ENCODE measurements at places on chromosomes 7 and 10.

DNA sequence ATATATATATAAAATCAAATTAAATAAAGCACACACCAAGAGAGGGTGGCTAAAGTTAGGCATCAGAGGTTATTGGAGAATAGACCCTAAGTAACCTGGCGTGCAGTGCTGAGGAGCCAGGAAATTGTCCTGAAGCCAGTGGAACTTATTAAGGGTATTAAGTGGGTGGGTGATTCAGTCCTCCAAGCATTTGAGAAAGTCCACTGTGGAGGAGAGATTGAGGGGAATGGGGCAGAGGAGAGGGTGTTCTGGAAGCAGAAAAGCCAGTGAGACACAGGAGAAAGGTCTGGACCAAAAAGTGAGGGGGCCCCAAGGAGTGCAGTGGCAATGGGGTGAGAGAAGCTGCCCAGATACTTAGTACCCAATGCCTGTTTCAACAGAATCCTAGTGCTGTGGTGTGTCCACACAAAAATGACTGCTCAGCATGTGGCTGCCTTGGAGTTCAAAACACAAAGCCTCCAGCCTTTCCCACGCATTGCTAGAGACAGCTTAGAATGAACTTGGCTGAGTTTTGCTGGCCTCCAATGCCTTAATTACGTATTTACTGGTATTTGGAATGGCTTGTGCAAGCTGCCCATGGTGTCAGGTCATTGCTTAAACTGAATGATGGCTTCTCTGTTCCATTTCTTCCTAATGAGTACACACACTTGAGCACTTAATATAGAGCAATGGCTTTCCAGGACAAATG lies 44.9 kb upstream of the CHST15 start:
- no peak for DNase-seq

DNA sequence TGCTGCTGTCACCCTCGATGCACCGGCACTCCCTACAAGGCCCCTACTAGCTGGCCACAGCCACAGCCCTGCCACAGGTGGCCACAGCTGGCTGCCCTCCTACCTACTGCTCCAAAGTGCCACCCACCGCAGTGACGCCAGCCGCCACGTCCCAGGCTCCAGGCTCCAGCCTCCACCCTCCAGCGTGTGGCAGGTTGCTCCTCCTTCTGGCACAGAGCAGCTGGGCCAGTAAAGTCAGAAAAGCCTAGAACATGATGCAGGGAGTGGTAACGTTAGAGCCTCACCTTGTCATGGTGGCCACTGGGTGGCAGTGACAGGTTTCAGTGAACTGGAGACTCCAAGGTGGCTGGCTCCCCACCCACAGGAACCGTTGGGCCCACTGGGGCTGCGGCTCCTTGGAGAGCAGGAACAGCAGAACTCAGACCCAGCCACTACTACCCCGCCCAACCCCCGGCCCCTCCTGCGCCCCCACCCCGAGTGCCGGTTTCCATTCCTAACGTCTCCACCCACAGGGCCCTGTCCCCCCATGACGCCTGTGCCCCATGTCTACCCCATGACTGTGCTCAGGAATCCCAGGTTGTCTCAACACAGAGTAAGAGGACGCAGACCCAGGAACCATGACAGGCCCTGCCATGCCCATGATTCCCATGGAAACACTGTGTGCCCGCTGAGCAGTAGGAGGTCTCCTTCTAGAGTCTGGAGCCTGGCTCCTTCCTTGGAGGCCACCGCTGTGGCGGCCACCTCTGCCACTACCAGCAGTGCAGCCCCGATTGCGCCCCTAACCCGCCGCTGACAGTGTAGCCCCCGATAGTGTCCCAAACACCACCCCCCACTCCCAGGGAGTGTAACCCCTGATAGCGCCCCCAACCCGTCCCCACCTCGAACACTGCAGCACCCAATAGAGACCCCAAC lies 52.3 kb upstream of the ZNF33B start:
- no peak for DNase-seq

- no peak for DNase-seq
Observed at GRCh38 chr10:122674781-122675180, 24.9 kb downstream of the C10orf120 start.

DNA sequence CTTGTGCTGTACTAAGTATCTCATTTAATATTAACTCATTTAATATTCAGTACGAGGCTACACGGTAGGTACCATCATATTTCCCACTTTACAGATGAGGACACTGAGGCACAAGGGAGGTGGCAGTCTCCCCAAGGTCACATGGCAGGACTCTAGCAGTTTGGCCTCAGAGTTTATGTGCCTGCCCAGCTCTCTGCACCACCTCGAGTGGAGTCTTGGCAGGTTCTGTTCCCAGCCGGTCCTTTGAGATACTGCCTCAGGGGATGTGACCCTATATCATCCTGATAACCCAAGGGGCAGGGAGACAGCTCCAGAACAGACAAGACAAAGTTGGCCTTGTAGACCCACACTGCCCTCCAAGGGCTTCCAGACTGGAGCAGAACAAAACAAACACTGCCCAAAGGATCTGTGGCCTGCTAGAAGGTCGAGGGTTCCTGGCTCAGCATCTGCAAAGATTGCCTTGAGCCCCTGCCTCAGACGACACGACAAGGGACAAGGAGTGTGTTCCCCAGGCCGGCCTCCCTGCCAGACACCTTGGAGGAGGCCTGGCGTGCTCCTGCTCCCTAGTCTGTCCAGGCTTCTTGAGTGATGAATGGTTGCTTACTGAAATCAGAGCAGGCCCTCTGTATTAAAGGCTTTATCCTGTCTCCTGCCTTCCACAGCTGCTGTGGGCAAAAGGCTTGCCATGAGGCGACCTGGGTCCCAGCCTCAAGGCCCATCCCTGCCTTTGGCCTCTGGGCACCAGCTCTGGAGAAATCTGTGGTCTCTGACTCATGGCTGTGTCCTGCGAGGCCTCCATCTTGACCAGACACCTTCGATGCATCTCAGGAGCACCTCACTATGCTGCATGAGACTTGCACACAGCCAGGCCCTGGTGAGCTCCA lies 3.9 kb upstream of the PWWP2B start:
- DNase-seq = no peak

DNA sequence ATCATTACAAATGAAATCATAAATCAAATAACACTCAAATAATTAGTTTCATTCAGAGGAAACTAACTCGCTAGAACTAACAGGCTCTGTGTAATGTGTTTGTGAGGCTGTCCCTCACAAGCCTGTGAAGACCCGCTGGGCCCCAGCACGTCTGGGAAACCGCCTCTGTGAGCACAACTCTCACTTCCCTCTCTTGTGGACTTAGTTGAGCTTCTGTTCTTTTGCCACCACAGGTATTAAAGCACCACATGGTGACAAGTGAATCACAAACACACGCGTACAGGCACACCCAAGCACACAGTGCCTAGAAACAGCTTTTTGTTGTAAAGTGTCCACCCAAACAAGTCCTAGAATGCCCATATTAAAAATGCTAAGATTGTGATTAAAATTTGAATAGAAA lies 51.0 kb downstream of the ZNF777 start:
- DNase-seq = no peak

GRCh38 chr10:15822131-15822530 lies 38.2 kb downstream of the MINDY3 start:
- DNase-seq = no peak

DNA sequence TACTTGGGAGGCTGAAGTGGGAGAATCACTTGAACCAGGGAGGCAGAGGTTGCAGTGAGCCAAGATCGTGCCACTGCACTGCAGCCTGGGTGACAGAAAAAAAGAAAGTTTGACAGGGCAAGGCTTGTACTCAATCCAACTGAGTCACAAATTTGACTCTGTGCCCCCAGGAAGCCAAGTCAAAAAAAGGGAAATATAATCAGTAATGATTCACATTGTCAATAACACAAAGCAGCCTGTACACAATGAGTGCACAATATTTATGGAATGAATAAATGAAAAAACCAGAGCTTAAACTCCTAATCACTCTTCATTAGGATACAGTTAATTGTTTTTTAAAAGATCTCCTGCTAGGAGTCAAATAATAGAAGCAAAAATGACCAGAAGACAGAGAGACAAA lies 6.4 kb downstream of the NAPEPLD start:
- DNase-seq = no peak

GRCh38 chr7:113099284-113099919 lies 12.8 kb upstream of the GPR85 start:
- DNase-seq = no peak

DNA sequence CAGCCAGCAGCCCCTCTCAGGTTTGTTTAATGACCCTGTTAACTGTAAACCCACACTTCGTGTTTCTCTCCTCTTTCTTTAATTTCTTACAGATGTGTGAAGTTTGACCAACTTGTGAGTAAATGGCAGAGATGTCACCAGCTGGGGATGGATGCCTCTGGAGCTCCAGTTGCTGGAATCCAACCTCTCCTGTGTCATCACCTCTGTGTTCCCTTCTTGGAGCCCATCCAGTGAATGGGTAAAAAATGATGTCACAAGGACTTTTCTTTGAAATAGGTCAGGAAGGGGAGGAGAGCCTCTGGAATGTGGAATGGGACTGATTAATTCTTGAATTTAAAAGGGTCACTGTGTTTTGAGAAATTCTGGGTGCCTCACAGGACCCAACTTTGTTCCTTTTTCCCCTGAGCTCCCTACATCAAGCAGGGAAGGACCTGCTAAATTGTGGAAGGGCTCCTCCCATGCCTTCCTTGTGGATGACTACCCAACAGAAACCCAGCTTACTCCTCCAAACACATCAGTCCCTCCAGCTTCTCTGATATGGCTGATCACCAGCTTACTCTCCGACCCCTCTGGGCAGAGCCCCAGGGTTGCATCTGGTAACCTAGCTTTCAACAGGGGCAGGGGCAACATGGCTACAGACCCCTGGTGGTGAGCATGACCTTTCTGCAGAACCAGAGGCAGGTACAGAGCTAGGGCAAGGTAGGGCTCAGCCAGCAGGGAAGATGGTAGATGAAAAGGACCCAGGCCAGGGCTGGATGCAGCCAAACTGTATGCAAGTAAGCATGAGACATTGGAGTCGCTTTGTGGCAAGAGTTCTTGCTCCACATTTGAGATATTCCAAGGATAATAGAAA lies 67.5 kb downstream of the STRA8 start:
- no peak for DNase-seq

- DNase-seq = no peak
Observed at GRCh38 chr10:17179002-17179401, 22.5 kb downstream of the TRDMT1 start.

DNA sequence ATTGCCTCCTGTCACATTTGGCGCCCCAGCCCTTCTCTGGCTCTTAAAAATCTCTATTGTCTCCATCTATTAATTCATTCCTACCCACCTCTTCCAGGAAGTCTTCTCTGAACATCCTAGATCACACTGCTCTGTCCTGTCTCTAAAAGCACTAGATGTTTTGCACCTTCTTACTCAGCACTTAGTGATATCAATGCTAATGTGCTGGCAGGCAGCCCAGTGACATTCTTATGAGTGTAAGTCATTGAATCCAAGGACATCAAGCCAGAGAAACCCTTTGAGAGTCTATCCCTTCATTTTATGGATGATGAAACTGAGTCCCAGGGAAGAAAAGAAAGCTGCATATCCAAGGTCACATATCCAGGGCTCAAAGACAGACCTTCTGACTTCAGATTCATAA lies 48.3 kb upstream of the PAX2 start:
- no peak for DNase-seq

DNA sequence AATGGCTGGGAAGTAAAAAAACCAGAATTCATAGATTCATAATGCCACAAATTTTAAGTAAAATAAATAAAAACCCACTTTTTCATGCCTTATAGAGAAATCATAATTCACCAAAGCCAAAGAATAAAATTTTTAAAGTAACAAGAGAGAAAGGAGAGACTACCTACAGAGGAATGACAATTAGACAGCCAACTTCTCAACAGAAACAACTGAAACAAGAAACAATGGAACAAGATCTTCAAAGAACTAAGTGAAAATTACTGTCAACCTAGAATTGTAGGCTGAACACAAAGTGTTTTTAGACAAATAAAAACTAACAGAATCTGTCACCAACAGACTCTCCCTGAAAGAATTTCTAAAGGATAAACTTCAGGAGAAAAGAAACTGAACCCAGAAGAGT lies 15.6 kb upstream of the KCNMA1 start:
- no peak for DNase-seq

DNA sequence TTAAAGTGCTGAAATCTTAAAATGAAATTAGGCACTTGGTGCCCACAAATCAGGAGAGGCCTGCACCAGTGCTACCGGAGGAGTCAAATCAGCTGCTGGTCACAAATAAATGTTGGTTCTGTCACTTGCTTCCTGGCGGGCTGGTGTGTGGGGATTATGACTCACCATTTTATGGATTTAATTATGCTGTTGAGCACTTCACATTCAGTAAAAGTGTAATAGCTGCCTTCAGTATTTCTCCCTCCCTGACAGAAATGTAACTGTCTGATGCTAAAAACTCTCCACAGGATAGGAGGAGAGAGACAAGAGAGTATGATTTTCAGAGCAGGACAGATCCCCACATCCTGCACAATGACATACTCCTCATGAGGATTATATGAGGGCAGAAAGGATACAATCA lies 186.0 kb downstream of the JAZF1 start:
- no peak for DNase-seq

DNA sequence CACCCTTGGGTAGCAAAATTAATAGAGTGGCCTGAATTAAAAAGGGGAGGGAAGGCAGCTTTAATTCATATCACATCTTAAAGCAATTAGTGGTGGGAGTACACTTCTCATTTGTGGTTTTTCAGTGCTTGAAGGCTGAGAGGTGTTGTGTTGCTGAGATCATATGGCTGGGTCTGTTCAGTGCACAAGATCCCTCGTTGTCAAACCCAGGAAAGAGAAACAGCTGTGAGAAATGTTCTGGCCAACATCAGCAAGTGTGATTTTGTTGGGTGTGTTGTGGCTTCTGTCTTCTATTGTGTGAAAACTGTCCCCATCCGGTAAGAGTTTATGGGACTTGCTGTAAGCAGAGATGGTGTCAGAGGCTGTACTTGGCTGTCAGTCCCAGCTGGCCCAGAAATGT lies 197.9 kb upstream of the BMPER start:
- no peak for DNase-seq

GRCh38 chr7:116159711-116160110 lies 50.6 kb upstream of the TES start:
- no peak for DNase-seq

DNA sequence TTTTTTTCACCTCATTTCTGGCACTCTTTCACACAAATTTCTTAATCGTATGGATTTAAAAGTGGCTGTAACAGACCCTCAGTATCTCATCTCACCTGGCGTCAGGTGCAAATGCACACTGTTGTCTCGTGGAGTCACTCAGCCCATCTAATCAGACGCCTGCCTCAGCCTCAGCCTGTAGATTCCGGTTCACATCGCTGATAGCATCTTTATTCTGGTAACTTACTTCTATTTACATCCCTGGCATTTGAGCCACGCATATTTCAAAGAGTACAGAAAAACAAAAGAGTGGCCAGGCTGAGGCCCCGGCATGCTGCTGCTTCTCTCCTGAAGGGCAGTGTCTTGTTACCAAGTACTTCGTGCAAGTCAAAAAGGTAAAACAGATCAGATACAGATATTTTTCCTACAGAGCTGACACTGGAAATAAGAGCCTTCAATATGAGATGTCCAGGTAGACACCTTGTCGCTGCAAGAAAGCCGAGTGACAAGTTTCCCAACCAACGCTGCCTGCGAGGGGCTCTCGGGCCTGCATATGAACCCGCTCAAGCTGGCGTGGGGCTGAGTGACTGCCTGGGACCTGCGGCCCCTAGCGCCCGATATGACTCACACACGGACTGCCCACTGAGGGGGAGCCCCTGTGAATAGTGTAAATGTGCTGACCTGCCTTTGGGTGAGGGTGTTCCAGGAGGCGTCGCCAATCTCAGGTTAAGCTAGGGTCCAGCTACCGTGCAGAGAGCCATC lies 4.3 kb downstream of the VIPR2 start:
- DNase-seq = no peak

- DNase-seq = no peak
Observed at GRCh38 chr10:119025336-119025735, 4.2 kb upstream of the NANOS1 start.

Measured in activated T-helper 2 cell treated with anti-CD3 and anti-CD28 coated beads, Interferon-gamma antibody, Interleukin-2, Interleukin-4, amounts not matched to agents 10 μg/mL and 5 μg/mL and 100 μg/mL, durations not matched to agents 14 hours and 24 hours and 36 hours (primary cell).